ENCODE measurements at places on chromosomes 12 and 14.

- DNase-seq = no peak
Measured at GRCh38 chr14:67357186-67357968, 2.2 kb downstream of the ATP6V1D start.

DNA sequence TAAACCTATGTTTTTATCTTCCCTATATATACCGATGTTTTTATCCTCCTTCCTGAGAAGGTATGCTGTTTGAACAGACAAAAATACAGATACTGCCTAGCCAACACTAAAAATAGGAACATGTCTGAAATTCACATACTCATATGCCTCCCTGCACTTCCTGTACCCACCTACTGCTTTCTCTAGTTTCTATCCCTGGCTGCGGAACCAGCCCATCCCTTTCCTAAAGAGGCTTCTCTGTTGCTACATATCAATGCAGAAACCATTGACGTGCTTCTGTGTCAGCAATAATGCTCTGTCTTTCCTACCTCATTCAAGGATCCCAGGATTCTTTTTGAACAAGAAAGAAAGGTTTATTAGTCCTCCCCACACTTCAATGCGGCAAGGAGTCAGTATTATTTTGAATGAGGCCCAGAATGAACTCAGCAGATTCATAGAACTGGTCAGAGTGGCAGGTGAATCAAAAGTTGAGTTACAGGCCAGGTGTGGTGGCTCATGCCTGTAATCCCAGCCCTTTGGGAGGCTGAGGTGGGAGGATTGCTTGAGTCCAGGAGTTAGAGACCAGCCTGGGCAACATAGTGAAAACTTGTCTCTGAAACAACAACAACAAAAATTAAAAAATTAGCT, 67.8 kb upstream of the NAP1L1 start:
- DNase-seq = no peak

DNA sequence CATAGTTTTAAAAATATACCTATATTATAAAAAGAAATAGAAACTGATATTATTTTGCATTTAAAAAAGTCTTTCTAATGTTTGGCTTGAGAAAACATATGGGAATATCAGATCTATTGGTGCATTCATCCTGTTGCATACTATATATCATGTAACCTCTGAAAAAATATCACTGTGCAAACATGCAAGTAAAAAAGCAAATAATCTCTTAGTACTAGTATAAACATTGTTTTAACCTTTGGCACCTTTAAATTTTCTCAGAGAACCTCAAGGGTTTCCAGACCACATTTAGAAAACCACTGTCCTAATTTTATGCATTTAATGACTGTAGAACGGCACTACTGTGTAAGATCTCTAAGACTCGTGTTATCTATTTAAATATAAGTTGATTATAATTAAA, 416.8 kb downstream of the LRFN5 start:
- DNase-seq = no peak

DNA sequence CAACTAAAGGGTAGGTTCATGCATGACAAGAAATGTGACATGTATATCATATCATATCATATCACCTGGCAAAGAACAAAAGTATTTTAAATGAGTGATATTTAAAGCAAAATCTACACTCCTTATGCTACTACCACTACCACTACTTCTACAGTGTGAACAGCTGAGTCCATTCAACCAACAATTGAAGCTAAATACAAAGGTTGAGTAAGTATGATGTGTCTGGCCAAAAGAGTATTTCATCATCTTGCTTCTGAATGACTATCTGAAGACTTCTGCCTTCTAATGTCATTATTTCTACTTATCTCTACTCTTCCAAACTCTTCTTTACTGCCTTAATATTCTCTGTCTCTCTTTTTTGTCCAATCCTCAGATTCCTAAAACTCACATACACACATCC, 292.6 kb upstream of the CAND1 start:
- DNase-seq = no peak

- DNase-seq = no peak
Measured at GRCh38 chr12:28683366-28683765, 465.7 kb upstream of the FAR2 start.

GRCh38 chr12:71719647-71720370, 33.9 kb downstream of the TMEM19 start:
- DNase-seq = no peak

DNA sequence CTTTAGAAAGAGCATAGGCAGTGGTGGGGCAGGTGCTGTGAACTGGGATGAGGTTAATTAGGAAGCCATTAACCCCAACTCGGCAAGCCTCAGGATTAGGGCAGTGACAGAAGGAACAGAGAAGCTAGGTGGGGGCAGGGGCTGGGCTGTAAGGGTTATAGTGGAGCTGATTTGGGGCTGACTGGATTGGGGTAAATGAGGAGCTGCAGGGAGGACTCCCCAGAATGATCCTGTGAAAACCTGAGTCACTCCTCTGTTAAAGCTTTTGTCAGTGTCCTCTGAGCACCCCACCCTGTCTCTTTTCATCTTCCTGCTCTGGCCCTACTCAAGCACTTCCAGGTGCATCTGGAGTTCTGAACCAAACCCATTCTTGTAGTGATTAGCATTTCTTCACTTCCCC, 4.4 kb downstream of the KLC1 start:
- DNase-seq = no peak

DNA sequence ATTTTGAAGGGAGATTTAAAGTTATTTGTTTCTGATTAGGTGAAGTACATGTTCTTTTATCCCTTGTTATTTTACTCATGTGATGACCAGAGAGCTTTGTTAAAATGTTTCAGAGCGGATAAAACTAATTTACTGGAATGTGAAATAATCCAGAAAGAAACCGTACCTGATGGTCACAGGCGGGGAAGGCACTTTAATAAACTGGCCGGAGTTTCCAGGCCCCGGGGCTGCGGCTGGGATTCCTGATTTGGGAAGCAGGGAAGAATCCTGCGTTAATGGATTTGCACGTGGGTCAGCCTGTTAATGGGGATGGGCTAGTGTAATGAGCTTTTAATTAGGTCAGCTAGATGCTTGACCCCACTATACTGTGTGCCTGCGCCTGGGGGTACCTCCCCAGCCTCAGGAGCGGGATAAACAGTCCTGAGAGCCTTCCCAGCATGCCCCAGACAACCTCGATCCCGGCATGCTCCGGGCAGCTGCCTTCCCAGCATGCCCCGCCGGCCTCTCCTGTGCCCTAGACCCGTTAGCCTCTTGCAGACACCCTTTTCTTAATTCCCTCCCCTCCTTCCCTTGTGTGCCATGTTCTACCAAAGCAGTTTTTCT, 208.6 kb upstream of the CDKN3 start:
- no peak for DNase-seq

GRCh38 chr12:76074701-76075336, 9.7 kb downstream of the NAP1L1 start:
- DNase-seq = no peak

DNA sequence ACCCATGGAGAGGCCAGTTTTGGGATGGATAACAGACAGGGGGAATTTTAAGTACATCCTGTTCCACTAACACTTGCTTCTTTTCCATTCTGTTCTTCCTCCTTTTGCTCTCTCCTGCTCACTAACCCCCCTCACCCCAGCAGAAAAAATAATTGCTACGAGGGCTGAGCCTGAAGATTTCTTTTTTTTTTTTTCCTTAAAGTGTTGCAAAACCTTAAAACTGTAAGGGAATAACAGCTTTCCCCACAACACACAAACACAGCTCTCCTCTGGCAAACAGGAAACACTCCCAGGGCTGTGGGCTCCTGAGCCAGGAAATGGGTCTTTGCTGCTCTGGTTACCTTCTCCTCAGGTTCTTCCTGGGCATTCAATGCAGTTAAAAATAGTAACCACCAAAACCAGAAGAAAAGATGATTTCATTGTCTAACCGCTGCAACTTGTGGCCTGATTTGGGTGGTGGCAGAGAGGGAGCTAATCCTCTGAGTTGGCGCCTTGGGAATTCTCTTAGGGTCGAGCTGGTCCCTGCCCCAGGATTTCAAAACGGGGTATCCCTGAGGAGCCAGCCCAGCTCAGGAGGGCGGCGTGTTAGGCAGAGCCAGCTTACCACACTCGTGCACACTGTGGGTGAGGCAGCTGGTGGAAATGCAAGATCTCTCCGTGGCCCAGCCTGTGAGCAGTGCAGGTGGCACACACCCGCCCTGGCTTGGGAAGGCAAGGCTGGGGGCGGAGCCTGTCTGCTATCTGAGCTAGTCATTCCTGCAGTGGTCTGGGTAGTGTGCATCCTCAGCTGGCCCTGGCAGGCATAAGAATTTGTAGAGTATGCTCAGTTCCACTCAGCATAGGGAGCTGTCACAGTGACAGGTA, 17.1 kb upstream of the EMP1 start:
- DNase-seq = no peak

DNA sequence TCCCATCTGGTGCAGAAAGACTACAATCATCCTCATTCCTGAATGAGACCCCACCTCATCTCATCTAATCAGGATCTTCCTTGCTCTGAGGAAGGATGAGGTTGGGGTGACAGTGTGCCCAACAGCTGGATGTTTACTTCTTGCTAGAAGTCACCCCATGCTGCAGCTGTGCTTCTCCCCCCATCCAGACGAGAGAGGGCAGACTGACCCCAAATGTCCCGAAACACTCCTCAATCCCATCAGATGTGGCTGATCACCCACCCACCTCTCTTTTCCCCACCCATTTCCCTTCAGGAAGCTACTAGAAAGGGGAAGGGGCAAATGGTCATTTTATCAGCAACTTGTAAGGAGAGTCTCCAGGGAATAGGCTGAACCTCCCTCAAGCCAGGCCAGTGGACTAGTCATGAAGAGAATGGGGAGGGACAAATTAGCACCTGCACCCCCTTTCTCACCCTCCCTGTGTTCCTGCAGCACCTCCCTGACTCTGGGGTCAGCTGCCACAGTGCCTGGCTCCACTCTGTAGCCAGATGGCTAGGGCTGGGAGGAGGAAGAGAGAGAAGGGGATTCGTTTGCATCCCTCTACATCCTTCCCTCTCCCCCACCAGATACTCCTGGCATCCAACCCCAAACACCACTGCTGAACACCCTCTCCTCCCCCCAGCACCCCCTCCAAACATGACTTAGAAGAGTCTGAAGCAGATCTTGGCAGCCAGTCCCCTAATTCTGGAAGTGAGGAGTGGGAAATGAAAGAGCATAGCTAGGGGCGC, 2.8 kb upstream of the BAZ2A start:
- no peak for DNase-seq

DNA sequence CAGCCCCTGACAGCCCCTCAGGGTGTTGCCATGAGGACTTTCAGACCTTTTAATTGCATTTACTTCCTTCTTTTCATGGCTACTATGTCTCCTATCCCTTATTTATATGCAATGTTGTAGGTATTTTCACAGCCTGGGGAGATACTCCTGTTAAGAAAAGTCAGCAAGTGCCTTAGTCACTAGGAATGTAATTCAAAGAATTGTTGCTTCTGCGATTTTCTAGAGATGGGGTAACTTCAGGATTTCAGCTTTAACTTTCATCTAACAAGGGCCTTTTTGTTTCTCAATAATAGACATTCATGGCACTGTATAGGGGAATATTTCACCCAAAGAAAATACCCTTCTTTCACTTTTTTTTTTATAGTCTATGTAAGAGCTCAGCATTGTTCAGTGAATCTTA, 533.3 kb upstream of the MIS18BP1 start:
- DNase-seq = no peak

GRCh38 chr12:71054551-71054950, 103.2 kb downstream of the TSPAN8 start:
- DNase-seq = no peak

- no peak for DNase-seq
Measured at GRCh38 chr14:23929136-23929535, 24.4 kb upstream of the DHRS4 start.

DNA sequence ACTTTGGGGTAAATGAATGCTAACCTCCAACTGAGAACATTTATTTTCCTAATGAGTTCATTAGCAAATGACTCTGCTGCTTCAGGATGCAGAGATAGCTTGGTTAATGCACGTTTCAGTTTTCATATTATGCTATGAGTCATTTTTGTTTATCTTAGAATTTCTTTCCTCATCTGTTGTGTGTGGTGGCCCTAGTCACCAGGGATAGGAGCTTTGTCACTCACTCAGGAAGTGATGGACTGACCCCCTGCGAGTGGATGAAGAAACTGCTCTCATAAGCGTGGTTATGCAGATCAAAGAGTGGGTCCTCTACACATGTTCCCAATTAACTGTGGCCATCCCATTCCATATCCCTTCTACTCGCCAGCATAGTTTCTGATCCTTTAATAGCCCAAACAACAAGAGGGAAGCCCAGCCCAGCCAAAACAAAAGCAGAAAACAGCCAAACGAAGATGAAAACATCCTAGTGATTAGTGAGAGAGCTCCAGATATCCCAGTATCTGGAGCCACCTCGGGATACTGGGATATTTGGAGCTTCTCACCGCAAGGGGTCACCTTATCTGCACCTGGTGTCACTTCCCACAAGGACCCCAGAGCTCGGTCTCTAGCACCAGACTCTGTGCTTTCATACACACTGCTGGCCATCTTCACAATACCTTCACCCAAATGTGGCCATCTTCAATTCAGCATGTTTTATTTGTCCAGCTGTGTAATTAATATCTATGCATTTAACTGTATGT, 8.6 kb downstream of the TC2N start:
- DNase-seq = no peak

- DNase-seq = no peak
Measured at GRCh38 chr14:101561145-101561896, at the start of gene DIO3. Gene DIO3, plus strand, starts transcription at chr14:101561495.

- no peak for DNase-seq
Measured at GRCh38 chr14:32779840-32780239, 158.8 kb upstream of the NPAS3 start.

GRCh38 chr12:9404469-9405260, 196.5 kb upstream of the PZP start:
- DNase-seq = no peak

GRCh38 chr12:127984386-127985055, 282.4 kb upstream of the TMEM132C start:
- no peak for DNase-seq

DNA sequence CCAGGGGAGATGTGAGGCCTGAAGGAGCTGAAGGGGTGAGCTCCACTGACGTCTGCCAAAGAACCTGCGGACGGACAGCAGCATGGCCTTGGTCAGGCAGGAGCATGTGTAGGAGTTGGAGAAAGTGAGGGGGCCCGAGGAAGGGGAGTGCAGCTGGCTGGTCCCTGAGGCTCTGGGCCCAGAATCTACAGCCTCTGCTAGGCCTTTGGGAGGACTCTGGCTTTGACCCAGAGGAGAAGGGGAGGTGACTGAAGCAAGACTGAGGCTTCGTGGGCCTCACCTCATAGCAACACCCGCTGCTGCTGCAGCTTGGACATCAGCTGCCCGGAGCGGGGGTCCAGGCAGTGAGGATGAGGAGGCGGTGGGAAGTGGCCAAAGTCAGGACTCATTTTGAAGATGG, 216.6 kb upstream of the FKBP4 start:
- no peak for DNase-seq

Measured in cortex of kidney (tissue), 1 donor.